ENCODE measurements at places on chromosomes 1 and 21. TPM values are rescaled to one million over a fixed set of nuclear protein-coding genes. Genes with fewer than 3 reads are reported as not detected.

ZNF695 gene
- not detected for polyA plus RNA-seq

SPRR3 gene
- polyA plus RNA-seq, result not detected

PLA2G2F gene
- polyA plus RNA-seq, result not detected

EPHA8 gene
- not detected for polyA plus RNA-seq

GRCh38 chr1:54120698-54121481 lies 31.9 kb downstream of the CDCP2 start:
- no peak for DNase-seq

- DNase-seq, result no peak
Measured at GRCh38 chr1:19712928-19713327, 48.3 kb downstream of the HTR6 start.

DNA sequence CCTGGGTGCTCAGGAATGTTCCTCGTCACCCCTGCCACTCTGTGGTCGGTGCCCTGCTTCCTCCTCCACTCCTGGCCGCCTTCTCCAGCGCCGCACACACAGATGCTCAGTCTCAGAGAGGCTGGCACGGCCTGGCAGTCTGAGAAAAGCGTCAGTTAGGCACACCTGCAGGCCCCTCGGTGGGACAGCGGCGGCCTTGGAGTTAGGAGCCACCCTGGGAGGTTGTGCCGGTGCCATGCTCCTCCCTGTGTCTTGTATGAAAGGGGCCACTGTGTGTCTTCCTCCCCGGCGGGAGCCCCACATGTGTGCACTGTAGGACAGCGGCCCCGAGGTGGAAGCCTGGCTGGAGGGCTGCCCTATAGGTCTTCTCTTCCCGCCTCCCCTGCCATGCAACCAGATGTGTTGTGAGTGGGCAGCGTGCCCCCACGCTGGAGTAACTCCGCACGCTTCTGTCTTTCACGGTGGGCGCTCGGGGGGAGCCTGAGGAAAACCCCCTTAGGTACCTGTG lies 145.2 kb downstream of the PGBD5 start:
- no peak for DNase-seq
